Activated CD4-positive, CD25-positive, alpha-beta regulatory T cell treated with anti-CD3 and anti-CD28 coated beads, Interleukin-2, amount 50 U/mL, for 24 hours (primary cell): ENCODE measurements at places on chromosomes 3 and 15.
A peak's percentile ranks its signal among the peaks of the same experiment; 100 is the strongest.

DNA sequence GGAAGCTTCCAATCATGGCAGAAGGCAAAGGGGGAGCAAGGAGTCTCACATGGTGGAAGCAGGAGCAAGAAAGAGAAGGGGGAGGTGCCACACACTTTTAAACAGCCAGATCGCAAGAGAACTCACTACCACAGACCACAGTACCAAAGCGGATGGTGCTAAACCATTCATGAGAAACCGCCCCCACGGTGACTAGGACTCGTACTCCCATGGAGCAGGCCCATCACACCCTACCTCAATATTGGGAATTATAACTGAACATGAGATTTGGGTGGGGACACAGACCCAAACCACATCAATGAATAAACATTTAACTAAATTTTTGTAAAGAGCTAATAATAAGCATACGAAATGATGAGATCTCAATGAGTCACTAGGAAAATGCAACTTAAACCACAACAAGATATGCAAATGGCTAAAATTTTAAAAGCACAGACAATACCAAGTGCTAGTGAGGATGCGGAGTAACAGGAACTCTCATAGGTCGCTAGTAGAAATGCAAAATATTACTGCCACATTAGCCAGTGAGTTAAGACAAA is 10.0 kb downstream of the MRPS25 start:
- ATAC-seq: peak; percentile 86

- ATAC-seq: no peak
Measured at GRCh38 chr3:179964890-179965289, 71.8 kb downstream of the PEX5L start.

DNA sequence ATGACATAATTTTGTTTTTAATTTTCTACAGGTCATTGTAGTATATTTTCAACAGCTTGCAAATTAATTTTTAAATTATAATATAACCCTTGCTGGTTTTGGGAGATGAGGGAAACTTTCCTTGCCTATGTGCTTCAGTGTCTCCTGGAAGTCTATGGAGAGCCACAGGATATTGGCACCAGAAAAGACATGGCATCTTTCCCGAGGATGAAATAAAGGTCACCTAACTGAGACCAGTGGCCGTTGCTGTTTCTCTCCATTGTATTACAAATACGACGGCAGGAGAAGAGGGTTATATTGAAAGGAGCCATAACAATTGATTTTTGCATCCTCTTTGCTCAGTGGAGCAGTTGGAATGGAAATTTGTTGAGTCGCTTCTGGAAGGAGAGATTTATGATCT is 19.9 kb upstream of the AQP9 start:
- no peak for ATAC-seq

GRCh38 chr3:43389388-43390254 is 103.3 kb downstream of the SNRK start:
- peak; percentile 97 for ATAC-seq

DNA sequence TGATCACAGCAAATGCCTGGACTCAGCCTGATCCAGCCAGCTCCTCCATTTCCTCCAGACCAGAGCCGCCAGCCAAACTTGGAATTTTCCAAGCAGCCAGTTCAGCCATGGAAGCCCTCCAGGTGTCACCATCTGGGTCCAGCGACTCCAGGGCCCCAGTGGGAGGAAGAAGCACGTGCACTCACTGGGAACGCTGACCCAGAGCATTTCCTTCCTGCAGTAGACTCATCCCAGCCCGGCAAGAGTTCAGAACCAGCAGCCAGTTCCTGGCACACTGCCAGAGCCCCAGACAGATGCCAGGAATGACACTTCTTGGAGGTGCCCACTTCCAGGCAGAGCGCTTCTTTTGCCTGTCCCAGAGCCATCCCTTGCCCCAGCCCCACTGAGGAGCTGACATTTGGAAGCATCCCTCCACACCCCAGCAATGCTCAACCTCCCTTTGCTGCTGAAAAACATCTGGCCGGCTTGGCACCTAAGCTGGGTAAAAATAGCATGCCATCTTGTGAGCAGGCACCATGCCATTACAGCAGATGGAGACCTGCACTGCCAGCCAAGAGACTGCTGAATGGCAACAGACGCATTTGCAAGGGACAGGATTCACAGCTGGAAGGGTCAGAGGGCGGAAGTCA is 460.3 kb upstream of the PROK2 start:
- no peak for ATAC-seq

GRCh38 chr15:60394689-60395097 is 3.1 kb downstream of the ANXA2 start:
- no peak for ATAC-seq

DNA sequence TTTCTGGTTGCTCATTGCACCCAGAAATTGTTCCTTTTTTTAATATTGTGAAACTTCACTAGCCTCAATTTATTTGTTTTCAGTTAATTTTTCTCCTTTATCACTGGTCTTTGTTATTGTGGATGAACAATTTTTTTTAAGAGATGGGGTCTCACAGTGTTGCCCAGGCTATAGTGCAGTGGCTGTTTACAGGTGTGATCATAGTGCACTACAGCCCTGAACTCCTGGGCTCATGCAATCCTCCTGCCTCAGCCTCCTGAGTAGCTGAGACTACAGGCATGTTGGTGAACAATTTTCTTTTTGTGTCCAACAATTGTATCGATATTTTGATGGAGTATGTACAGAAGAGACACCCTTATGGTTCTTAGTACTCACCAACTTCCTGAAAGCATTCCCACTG is 26.3 kb downstream of the BLM start:
- ATAC-seq: no peak

- ATAC-seq: no peak
Measured at GRCh38 chr3:10753964-10754363, 62.1 kb upstream of the SLC6A11 start.

GRCh38 chr3:19891740-19892139 is 42.3 kb downstream of the EFHB start:
- ATAC-seq: no peak

GRCh38 chr15:38553071-38553470 is 11.5 kb downstream of the RASGRP1 start:
- no peak for ATAC-seq

GRCh38 chr15:38046257-38047051 is 112.0 kb downstream of the TMCO5A start:
- ATAC-seq: no peak

DNA sequence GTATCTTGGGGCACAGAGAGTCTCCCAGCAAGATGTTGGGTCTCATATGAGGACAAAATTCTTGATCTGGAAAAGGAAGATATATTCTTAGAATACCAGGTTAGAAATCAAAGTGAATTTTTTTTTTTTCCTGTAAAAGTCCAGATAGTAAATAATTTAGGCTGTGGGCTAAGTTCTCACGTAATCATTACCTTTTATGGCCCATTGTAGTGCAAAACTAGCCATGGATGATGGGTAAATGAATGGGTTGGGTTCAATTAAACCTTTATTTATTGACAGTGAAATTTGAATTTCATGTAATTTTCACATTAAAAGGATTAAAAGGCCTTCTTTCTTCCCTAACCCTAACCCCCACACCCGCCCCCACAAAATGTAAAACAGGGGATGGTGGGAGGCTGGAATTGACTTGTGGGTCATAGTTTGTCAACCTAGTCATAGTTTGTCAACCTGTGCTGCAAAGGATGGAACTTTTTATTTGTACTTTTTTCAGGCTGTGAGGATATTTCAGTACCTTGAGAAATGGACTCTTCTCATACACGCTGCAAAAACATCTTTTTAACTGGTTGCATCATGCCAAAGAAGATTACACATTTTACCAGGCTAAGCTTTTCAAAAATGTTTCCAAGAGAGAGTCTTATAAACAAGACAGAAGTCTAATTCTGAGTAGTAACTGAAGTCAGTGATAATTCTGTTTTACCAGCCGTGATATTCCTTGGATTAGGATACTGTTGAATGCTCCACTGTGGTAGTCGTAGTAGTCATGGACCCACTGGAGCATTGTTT is 138.8 kb downstream of the AKAP13 start:
- no peak for ATAC-seq

DNA sequence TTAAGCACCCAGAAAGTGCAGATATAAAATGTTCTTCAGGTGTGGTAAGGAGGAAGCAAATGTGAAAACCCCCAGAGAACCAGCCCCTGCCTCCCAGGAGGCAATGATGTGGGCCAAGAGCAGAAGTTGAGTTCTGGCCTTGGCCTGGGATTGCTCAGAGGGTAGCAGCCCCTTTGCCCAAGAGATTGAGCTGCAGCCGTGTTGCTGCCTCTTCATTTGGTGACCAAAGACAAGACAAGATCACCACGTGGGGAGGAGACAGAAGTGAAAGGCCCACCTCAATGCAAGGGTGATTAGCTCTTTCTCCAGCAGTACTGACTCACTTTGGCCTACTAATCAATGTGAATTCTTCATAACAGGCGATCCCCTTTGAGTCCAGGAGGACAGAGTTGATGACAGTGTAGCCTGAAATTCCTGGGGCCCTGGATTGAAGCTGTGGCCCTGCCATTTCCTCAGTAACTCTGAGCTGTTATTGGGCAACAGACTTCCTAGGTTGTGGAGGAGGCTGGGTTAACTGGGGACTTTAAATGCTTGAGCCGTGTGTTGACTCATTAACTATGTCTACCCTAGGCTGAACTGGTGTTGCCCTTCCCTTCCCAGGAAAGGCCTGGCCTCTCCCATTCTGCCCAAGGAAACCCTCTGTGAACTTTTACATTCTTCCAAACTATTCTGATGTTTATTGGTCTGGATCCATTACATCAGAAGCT is 86.5 kb downstream of the ST6GAL1 start:
- ATAC-seq: no peak

DNA sequence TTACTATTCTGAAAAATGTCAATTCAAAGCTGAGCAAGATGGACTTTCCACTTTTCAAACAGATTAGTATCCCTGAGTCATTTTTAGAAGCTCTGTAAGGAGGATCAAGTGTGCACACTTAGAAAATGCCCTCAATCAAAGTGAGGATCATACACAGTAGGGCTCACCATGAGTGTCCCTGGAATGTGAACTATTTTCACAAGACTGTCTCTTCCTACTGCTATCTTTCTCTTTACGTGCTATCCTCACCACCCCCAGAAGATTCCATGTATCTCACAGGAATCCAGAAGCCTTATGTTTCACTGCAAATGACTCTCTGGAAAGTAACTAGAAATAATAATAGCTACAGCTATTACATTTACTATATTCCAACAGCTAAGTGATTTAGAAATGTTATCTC is 349.9 kb upstream of the TGFBR2 start:
- ATAC-seq: no peak

DNA sequence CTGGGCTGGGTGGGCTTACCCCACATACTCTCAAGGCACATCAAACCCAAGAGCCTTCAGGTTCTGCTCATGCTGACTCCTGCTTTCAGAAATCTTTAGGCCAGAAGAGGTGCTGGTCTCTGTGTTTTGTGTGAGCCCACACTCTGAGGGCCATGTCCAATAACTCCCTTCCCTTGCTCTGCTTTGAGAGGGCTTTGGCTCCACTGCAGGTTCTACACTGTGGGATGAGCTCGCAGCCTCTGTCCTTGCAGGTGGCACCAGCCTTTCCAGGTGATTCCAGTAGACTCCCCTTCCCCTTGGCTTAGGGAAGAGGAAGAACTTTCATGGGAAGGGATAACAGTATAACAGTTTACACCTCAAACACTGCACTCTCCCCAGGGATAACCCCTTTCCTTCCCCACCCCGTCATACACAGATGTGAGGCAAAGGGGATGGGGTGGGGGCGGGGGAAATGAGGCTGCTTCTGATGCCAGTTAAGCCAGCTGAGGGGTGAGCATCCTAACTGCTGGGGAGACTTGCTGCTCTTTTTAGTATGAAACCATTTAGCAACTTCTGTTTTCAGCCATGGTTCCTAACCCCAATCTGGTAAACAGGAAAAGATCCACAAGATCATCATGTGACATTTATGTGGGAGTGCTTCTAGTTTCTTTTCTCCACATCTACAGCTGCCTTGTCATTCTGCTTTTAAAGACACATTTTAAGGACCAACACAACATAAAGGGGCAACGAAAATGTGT is 262.4 kb downstream of the SLC9A9 start:
- no peak for ATAC-seq
